Skin of body (tissue), 3 donors: ENCODE measurements at places on chromosomes 6 and 20. TPM values are rescaled to one million over a fixed set of nuclear protein-coding genes. Genes with fewer than 3 reads are reported as not detected.

GABRR1 gene
- 0.20 TPM for total RNA-seq

FAM83C gene
- total RNA-seq, result 7.7 TPM

NMBR gene
- not detected for total RNA-seq

EYS gene
- 0.69 TPM for total RNA-seq

KCNK16 gene
- not detected for total RNA-seq

BANF2 gene
- total RNA-seq, result not detected

DNA sequence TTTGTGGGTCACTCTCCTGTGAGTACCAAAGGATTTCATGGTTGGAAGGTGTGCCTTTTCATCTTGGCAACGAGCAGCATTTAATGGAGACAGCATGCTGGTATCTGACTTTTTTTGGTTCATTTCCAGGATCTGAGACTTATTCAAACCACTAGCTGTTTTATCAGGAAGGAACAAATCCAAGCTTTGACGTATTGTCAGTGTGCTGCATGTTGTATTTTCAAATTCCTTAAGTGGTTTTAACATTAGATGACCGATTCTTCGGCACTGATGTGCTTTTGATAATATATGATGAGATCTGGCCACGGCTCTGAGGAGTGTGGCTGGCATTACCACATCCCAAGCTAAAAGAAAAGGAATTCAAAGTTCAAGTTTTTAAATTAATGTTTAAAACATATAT, 6.4 kb downstream of the RMND1 start:
- DNase-seq, result no peak

GRCh38 chr6:10174056-10174455, 240.8 kb downstream of the TFAP2A start:
- DNase-seq, result no peak

GRCh38 chr6:51753635-51754034, 333.8 kb downstream of the PKHD1 start:
- DNase-seq, result no peak

DNA sequence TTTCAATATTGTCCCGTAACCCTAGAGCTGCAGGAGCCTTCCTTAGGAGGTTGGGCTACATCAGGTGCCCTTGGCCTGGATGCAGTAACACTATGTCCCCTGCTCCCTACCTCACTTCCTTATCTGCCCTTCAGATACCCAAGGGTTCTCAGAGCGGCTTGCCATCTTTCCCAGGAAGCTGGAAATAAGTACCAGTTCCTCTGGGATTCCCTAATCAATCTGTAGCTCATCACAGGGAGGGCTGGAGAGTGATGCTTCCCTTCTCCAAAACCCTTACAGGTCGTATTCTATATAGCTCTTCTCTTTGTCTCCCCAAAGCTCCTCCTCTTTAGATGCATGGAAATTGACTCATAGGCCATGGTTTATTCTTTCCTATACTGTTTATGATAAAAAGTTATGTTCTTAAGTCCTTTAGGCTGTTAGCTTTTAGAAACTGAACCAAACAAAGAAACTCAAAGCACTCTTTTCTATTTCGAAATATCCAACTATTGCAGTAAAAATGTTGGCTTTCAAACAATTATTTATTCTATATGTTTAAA, 4.2 kb downstream of the MYCT1 start:
- no peak for DNase-seq

- no peak for DNase-seq
Measured at GRCh38 chr6:167988945-167989841, 8.3 kb upstream of the KIF25 start.

DNA sequence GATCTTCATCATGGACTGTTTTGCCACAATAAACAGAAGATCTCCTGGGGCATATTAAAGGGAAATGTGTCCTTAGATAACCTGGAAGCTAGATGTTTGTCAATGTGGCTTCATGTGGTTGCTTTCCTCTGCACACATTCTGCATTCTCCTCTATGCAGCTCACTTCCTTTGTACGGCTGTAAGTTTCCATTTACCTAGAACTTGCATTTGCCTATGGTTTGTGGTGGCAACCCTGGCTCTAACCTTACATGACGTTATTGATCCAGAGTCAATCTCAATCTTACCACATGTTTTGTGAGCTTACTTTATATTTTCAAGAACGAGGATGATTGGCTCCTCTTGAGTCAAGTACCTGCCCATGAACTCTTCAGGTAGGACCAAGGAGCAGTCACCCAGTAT, 863.1 kb downstream of the MAFB start:
- DNase-seq, result no peak
